ENCODE measurements at places on chromosomes 5 and 9.
A peak's percentile ranks its signal among the peaks of the same experiment; 100 is the strongest.

- DNase-seq = peak; percentile 54
Observed at GRCh38 chr9:91422758-91423711, 597 bp downstream of the NFIL3 start.

GRCh38 chr9:113909421-113909820 is 33.3 kb downstream of the ZNF618 start:
- no peak for DNase-seq

DNA sequence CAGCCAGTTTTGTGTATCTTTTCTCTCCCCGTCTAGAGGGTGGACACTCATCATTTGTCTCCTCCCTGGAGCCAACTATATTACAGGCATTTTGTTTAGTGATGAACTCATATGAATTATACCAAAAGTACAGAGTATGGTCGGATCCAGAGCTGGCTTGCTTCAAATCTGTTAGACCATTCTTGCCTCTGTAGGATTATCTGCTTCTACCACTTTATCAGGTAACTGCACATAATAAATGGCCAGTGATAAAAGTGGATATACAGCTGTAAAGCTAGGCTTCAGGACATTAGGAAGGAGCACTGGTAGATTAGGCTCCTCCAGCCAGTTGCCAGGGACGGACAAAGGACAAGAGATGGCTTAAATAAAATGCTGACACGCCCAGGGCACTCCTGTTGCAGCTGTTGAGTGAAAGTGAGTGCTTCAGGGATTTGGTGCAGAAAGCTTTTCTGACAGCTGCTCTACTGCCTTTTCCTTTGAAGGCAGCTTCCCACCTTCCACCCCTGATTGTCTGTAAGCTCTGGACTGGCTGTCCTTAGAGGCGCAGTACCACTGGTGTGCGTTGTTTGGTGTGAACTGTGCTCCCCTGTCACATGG is 259.2 kb downstream of the PDZD2 start:
- no peak for DNase-seq

DNA sequence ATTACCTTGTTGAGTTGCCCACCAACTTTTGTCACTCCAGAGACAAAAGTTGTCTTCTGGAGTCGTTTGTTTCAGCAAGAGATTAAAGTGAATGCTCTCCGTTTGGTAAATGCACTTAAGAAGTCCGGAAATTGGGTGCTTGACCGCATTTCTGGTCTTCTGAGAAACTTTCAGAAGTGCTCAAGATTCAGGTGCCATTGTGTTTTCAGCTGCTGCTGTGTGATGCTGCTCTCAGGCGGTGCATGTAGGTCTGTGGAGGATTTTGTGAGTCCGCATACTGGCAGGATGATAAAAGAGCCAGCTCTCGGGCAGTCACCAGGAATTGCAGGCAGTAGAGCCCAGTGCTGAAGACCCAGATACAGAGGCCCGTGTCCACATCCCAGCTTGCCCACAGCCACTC is 5.9 kb upstream of the NFIL3 start:
- DNase-seq = no peak

- DNase-seq = no peak
Observed at GRCh38 chr9:105187781-105188180, 56.7 kb upstream of the SLC44A1 start.

GRCh38 chr5:1442222-1443145 is 2.8 kb downstream of the SLC6A3 start:
- DNase-seq = no peak

GRCh38 chr9:74503666-74504065 is 6.5 kb downstream of the RORB start:
- no peak for DNase-seq

DNA sequence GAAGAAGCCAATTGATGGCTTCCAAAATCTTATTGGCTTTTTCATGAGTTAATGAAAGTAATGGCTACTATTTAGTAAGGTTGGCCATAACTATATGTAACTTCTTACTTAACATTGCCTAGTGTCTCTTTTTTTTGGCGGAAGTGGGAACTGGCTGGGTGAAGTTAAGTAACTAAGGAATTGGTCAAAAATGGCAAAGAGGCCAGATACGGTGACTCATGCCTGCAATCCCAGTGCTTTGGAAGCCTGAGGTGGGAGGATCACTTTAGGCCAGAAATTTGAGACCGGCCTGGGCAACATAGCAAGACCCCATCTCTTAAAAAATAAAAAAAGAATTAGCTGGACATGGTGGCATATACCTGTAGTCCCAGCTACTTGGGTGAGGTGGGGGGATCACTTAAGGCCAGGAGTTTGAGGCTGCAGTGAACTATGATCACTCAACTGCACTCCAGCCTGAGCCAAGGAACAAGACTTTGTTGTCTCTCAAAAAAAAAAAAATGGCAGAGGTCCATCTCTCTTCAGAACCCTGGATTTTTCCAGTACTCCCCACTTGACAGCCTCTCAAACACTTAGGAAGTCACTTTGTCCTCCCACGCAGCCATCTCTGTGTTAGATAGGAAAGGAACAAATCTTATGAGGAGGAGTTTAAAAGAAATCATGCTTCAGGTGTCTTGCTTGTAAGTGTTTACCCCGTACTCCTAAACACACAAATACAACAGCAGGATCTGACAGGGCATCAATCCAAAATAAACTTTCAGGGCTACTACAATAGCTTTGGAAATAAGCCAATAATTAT is 75.7 kb downstream of the TEK start:
- no peak for DNase-seq

DNA sequence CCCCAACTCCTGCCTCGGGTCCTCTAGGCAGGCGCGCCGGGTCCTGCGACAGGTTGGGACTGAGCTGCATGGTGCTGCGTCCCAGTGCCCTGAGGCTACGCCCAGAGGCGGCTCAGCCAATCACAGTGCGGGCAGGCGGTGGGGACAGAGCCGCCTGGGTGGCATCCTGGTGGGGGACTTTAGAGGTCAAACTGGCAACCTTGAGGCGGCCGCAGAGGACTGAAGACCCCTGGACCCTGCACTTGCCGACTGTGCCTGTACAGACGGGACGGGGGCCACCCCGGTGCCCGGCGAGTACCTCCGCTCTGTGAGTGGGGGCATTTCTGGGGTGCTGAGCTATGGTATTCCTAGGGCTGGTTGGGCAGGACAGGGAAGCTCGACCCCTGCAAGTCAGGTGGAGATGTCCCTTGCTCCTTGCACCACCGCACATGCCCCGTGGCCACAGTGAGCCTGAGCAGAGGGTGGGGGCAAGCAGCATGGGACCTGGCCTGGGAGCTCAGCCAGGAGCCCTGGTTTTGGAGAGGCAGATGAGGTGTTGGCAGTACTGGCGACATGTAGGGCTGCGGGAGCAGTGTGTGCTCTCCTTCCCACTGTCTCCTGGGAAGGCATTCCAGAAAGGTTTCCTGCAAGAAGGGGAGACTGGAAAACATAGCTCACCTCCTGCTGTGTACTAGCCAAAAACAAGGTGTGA is 45.5 kb downstream of the CTSL start:
- DNase-seq = no peak

DNA sequence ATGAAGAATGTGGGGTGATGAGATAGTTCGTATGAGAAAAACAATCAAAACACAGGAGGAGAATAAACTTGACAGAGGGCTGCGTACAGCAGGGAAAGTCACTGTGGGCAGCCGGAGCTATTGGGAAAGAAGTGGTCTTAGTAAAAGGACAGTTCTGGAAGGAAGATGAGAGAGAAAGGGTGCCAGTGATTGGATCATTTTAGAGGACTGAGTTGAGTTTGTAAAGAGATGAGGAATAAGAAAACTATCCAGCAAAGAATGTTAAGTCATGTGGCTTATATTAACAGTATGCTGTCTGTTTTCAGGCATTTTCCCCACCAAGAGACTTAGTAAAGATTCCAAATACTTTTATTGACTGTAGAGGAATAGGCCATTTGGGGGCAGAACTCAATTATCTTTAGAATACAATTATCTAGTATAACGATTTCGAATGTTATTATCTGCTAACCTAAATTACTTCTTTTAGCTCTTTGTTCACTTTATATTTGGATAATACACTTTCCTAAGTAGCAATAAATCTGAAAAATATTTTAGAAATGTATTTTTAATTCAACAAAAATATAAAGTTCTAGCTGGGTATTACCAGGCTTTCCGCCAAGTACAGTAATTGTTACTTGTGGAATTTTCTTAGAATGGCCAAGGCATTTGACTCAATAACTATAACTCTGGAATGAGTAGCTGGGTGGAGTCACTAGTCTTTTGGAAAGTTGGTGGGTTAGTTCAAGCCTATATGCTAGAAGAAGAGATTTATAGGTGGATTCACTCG is 15.5 kb upstream of the LOX start:
- DNase-seq = no peak

DNA sequence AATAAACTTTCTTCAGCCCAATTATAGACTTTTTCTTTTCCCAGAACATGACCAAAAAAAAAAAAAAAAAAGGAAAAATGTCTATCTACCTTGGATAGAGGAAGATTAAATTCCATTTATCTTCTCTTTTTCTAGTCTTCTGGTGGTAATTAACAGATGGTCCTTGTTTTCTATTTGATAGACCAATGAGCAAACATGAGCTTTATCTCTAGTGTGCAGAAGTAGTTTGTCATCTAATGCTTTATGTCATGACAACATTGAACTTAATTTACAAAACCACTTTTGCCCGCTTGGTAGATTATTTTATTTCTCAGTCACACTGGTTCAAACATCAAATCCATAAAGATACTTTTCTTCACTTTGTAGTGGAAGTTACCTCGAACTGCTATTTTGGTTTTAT is 69.5 kb upstream of the ELL2 start:
- DNase-seq = no peak

DNA sequence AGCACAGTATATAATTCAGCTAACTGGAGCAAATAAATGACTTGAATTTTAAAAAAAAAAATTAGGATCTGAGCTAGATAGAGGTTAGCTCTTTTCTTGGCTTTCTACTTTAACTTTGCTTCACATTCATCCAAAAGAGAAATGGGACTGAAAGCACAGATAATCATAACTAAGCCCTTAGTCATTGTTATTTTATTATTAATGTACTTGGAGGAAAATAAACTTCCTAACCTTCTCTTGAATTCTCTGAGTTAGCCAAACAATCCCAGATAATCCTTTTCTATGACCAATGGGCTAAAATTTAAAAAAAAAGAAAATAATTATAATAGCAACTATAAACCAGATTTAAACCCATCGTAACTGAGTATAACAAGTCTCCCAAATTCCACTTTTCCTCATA is 57.6 kb upstream of the RASA1 start:
- DNase-seq = no peak

- no peak for DNase-seq
Observed at GRCh38 chr5:32581010-32581785, 4.2 kb upstream of the SUB1 start.

DNA sequence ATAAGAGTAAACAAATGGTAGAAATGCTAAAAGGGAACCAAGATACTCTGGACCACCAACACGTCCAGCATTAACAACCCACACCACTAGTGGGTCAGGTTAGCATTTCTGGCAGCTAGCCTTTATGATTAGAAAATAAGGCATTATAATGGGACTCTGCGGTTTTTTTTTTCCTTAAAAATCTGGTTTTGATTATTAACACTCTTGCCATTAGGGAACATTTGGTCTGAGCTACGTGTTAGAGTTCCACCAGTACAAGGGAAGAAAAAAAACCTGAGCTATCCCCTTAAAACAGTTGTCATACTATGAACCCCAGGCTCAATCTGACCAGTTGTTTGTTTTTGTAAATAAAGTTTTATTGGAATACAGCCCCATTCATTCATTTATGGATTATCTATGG is 110.4 kb downstream of the NTRK2 start:
- DNase-seq = no peak

DNA sequence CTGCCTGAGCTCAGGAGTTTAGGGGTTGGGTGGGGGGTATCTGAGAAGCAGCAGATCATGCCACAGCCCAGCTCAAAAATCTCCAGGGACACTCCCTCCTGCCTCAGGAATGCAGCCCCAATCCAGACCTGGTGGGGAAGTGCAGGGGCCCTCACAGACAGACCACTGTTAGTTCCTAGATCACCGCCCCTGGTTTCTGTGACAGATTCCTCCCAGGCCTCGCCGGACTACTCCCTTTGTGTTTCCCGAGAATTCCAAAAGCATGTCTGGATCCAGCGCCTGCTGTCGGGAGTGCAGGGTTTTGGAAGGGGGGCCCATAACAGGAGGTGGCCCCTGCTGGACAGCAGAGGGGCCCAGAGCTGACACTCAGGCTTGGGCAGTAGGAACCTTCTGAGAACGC is 74.5 kb downstream of the CTSL start:
- no peak for DNase-seq

- DNase-seq = no peak
Observed at GRCh38 chr5:80976985-80977384, 16.8 kb downstream of the RASGRF2 start.

DNA sequence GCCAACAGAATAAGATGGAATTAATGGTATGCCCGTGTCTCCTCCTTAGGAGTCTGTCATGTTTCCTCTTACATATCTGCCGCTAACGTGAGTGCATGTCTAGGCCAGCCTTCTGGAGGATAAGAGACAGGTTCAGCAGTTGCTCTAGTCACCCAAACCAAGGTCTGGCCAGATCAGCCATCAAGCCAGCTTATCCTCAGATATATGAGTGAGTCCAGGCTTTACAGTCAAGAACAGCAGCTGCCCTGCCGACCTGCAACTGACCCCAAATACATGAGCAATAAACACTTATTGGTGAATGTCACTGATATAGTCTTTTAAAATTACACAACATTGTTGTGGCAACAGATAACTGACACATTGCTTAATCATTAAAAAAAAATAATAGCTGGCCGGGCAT is 123.5 kb downstream of the TSSK1B start:
- DNase-seq = no peak

DNA sequence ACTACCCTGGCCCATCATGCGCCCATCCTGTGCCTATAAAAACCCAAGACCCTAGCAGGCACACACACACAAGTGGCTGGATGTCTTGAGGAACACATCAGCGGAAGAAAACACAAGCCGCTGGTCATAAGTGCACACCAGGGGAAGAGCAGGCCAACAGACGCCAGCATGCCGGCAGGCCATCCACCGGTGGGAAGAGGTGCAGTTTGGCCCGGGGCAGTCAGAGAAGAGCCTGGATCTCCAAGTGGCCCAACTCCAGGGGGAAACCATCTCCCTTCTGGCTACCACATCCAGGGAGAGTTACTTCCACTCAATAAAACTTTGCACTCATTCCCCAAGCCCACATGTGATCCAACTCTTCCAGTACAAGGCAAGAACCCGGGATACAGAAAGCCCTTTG is 2001.3 kb upstream of the NUDT12 start:
- no peak for DNase-seq

DNA sequence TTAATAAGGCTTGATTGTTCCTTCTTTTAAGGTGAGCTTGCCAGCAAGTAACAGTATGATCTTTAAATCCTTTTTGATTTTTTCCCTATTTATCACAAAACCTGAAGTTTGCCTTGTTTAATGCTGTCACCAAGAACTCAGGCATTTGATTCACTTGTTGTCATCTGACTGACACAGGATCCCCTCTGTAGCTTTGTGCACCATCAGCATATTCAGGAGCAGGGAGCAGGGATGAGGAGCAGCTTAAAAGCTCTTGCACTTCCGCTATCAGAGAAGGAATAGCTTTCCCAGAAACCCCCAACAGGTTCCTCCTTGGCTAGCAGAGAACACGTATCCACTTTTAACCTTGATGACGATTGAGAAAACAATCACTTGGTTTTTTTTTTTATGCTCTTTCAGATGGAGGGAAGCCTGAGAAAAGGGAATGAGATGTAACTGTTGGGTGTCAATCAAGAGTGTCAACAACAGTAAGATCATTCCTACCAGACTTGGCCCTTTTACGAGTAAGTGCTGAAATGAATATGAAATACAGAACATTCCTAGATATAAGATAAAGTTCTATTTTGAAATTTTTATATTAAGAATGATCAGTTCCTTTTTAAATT is 433.1 kb upstream of the CDH18 start:
- DNase-seq = no peak

GRCh38 chr5:81948349-81948748 is 23.5 kb upstream of the ATG10 start:
- DNase-seq = no peak

Measured in activated CD4-positive, alpha-beta T cell treated with anti-CD3 and anti-CD28 coated beads, Interleukin-2, amount 50 U/mL, for 1 hour (primary cell).